ENCODE measurements at places on chromosomes 1 and 21. TPM values are rescaled to one million over a fixed set of nuclear protein-coding genes. Genes with fewer than 3 reads are reported as not detected.

GRCh38 chr1:114712977-114713376 is 3.6 kb downstream of the NRAS start:
- no peak for DNase-seq

- no peak for DNase-seq
Measured at GRCh38 chr1:169113613-169114119, 7.2 kb downstream of the ATP1B1 start.

DNA sequence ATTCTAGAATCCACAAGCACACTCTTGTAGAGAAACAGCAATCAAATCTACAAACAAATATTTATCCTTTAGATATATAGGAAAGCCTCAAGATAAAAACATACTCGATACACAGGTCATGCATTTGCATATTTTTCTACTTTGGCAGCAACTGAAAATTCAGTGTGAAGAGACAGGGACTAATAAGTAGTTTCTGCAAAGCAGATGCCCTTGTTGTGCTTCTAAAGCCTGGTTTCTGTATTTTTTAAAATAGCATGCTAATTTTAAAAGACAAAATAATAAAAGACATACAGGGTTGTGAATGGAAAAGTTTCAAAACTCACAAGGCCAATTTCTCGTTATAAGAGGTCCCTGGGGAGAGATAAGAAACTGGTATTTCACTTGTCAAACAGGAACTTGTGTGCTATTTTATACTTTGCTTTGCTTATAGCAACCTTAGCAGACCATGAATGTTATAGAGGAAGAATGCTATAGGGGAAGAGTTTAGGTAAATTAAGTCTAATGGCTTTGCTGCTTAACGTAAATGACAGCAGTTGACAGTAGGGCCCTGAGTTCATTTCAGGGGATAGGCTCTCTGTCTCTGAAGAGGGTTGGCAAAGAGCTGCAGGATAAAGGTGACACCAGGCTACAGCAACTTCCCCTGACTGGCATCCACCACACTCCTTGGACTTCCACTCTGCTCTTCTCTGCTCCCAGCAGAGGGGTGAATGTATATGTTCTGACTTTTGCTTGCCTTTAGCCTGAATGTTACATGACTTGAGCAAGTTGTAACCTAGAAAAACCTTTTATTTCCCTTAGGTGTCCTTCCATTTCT is 9.4 kb upstream of the RGS13 start:
- no peak for DNase-seq

GRCh38 chr1:244154872-244155531 is 103.9 kb downstream of the ZBTB18 start:
- DNase-seq: no peak

GRCh38 chr1:50488876-50489275 is 65.6 kb upstream of the DMRTA2 start:
- DNase-seq: no peak

DNA sequence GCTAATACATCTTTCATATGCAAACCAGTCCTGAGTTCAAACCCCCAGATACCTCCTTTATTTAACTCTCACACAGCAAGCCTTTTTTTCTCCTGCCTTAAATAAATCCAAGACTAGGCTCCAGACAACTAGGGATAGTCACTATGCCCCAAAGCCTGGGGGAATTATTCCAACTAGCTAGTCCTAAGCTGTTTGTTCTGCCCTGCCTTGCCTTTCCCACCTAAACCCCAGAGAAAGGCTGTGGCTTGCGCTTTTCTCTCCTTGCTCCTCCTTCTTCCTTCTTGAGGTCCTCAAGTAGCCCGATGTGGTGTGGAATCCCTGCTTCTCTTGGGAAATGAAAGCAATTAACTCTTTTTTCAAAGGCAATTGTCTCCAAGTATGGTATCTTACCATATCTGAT is 31.8 kb downstream of the C1orf87 start:
- DNase-seq: no peak

DNA sequence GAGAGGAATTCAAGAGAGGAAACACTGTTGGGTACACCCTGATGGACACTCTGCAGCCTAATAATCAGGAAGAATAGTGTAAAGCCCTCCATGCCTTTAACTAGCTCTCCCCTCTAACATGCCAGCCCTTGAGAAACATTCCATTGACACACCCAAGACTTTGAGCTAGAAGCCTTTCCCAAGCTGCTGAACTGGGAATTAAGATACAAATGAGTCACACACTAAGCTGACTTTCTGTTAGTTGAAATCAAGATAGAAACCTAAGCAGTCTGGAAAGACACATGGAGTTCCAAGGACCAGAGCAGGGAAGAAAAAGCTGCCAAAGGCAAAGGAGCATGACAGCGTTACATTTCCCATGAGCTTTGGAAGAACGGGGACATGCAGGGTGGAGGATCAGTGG is 380.8 kb downstream of the NPHP4 start:
- DNase-seq: no peak

DNA sequence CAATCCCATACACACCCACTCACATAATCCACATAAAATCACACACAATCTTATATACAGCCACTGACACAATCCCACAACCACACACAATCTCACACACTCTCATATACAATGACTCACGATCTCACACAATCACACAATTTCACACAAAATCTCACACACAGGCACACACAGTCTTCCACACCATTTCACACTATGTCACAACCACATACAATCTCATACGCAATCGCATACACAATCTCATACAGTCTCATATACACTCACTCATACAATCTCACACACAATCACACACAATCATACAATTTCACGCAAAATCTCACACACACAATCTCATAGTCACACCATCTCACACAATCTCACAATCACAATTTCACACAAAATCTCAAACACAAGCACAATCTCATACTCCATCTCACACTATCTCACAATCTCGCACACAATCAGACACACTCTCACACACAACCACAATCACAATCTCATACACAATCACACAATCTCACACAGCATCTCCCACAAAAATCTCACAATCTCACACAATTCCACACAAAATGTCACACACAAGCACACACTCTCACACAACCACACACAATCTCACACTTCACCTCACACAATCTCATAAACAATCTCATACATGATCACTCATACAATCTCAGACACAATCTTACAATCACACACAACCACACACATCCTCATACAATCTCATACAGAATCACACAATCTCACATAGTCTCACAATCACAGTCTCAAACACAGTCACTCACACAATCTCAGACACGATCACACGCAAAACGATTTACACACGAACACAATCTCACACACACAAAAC is 18.5 kb downstream of the CASZ1 start:
- no peak for DNase-seq

DNA sequence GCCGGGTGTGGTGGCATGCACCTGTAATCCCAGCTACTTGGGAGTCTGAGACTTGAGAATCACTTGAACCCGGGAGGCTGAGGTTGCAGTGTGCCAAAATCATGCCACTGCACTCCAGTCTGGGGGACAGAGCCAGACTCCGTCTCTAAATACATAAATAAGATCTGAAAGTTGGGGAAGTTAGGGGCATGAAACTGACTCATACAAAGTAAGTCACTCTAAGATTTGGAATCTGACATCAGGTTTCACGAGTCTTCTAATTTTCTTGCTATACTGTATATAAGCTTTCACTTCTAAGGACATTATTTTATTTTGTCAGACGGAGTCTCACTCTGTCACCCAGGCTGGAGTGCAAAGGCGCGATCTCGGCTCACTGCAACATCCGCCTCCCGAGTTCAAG is 30.1 kb downstream of the RNF19B start:
- no peak for DNase-seq

OR2G6 gene
- total RNA-seq: not detected

Data from chondrocyte (in vitro differentiated cells).